DMS153 (cell line): ENCODE measurements at places on chromosomes 3 and 15.

DNA sequence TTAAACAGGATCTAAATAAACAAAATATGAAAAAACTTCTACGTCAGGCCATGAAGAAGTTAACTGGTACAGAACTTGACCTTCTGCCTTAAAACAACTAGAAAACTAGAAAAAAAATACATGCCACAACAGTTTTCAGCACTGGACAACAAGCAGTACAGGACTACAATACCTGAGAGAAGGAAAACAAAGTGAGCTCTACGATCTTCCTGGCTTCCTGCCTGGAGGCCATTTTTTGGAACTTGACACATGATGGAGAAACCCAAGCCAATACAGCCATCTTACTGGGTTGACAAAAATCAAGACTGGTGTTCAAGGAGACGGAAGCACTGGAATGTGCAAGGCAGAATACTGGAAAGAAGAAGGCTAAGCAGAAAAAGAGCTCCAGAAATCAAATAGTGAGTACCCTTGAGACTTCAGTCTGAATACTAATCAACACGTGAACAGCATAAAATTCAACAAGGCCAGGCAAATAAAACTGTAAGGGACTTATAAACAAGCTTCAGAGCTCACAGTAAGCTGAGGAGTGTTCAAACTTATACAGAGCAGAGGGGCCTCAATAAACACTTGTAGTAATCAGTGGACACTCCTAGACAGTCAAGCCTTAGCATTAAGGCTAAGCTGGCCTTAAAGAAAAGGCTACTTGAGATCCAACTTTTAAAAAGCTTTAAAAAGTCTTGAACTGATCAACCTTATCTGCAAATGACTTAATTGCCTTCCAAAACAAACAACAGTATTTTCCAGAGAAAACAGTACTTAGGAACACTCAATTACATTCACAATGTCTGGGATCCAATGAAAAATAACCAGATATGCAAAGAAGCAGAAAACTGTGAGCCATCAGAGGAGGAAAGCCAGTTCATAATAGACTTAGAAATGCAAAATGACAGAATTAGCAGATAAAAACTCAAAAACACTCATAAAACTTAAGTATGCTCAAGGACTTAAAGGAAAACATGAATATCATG is 63.2 kb downstream of the DLG1 start:
- DNase-seq, result no peak

GRCh38 chr3:45473841-45474240 is 85.5 kb downstream of the LARS2 start:
- DNase-seq, result no peak

DNA sequence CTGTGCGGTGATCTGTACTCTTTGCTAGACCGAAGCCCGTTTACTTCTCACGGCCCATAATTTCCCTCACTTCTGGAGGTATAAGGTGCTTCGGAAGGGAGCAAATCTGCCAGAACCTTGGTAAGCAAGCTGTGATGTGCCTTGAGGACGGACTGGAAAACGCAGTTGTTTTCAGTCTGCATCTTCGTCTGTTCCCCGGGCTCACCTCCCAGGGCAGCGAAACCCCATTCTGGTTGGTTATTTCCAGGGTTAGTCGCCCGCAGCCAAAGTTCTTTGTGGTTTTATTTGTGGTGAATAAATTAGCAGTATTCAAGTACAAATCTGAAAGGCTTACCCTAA is 401 bp downstream of the RAMAC start:
- DNase-seq, result no peak

DNA sequence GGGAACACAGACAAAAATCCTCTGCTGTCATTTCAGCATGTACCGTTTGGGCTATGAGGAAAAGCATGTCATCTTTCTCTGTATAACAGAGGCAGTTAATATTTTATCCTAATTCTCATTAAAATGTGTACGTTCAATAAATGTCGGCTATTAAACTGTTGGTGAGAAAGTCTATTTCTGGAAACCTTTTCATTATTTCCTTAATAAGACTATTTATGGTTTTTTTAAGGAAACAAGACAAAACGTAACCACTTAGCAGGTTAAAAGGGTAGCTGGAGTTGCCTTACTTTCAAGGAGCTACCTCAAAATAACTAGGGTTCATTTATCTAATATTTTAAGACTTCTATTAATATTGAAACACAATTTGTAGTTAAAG is 1.8 kb upstream of the STT3B start:
- DNase-seq, result no peak

- DNase-seq, result no peak
Measured at GRCh38 chr3:186368176-186368575, 6.1 kb upstream of the DGKG start.

GRCh38 chr15:36053746-36054145 is 507.8 kb upstream of the DPH6 start:
- no peak for DNase-seq

DNA sequence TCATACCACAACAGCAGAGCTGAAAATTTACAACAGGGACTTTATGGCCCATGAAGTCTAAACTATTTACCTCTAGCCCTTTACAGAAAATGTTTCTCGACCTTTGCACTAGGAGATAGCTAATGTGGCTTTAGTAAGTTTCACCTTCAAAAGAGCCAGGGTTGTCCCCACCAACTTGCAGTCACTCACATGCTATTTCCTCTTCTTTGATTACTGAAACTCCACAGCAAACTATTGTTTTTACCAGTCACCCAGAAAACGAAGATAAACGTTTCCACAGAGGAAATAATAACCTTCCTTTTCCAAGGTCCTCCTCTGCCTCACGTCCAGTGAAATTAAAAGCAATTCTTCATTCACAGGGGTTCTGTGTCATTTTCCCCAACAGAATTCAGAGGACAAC is 48.2 kb downstream of the WWTR1 start:
- no peak for DNase-seq

GRCh38 chr3:106088304-106088703 is 219.5 kb upstream of the CBLB start:
- DNase-seq, result no peak

DNA sequence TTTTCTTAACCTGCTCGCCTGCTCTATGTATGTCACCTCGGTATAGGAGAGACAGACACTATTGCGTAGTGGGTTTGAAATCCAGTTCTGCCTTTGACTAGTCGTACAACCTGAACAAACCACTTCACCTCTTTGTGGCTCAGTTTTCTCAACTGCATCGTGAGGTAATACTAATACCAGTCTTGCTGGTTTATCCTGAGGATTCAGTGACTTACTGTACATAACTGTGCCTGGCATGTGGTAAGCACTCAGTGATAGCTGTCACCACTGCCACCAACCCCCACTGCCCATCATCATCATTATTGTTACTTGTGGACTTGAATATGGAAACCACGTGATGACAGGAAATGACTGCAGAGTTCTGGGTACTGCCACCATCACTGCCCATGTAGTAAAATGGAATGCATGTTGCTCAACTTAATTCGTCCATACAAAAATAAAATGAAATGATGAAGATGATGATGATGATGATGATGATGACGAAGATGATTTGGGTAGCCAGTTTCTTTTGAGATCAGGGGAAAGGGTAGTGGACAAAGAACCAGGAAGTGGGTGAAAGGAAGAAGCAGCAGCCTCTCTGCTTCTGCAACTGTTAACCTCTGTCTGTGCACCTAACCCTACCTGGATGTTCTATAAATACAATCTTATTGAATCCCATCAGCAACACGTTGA is 228.1 kb downstream of the FEZF2 start:
- no peak for DNase-seq

DNA sequence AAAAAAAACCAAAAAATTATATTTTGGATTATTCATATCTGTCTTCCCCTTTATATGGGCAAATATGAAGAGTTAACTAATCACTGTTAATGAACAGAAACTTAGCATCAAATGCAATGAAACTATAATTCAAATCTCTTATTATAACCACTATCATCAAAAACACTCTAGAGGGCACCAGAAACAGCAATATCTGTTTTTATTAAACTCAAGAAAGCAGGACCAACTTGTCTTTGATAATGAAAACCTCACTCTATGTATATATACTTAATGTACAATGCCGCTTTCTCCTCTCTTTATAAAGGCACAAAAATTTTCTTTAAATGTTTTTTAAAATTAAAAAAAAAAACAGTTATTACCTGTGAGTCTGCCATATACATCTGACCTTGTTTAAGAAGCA is 92.7 kb downstream of the UACA start:
- DNase-seq, result no peak

DNA sequence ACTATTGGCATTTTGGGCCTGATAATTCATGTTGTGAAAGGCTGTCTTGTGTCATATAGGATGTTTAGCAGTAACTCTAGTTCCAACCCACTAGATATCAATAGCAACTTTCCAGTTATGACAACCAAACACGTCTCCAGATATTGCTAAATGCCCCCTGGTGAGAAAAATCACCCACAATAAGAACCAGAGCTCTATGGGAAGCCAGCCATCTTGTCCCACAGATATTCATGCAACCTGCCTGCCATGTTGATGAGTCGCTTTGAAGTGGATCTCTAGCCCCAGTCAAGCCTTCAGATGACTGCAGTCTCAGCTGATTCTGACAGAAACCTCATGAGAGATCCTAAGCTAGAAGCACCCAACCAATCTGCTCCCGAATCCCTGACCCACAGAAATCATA is 5.6 kb upstream of the TNIK start:
- DNase-seq, result no peak

GRCh38 chr3:179194931-179195330 is 46.8 kb downstream of the PIK3CA start:
- no peak for DNase-seq
